MG63 (cell line): ENCODE measurements at places on chromosomes 5 and 9.
A peak's percentile ranks its signal among the peaks of the same experiment; 100 is the strongest.

DNA sequence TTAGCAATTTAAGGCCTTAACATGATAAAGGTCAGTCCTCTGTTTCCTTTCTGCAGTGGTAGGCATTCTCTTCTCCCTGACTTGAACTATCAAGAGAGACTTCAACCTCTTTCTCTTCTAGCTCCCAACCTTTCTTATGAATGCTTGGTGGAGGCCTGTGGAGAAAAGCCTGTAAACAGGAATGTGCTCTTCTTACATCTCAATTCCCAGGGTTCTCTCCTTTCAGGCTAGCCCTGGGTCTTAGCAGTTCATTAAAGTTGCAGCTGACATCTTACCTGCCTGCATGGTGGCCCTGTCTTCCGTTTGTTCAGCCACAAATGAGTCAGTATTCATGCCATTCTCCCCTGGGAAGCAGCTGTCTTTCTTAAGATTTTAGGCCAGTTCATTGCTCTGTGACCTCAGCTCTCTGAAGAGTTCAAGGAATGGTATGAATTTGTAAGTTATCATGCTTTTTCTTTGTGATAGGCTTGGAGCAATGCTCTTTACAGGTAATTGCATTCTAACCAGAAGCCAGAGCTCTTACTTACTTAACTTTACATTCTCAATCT lies 77.8 kb downstream of the ADCY2 start:
- no peak for DNase-seq

DNA sequence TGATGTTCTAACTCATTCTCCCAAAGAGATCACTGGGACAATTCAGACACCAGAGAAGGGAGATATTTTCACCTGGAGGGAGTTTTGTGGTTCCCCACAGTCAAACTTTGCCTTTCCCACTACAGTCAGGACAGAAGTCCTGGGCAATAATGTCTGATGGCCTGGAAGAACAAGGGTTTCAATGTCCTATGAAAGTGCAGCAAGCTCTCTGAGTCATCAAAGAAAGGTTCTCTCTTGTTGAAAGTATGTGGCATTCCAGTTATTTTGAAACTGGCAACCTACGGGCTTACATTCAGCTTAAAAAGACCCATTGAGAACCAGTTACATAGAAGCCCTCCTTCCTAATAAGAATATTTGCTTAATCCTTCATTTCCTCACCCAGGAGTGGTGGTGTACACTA lies 103.9 kb downstream of the INSYN2B start:
- DNase-seq, result no peak

DNA sequence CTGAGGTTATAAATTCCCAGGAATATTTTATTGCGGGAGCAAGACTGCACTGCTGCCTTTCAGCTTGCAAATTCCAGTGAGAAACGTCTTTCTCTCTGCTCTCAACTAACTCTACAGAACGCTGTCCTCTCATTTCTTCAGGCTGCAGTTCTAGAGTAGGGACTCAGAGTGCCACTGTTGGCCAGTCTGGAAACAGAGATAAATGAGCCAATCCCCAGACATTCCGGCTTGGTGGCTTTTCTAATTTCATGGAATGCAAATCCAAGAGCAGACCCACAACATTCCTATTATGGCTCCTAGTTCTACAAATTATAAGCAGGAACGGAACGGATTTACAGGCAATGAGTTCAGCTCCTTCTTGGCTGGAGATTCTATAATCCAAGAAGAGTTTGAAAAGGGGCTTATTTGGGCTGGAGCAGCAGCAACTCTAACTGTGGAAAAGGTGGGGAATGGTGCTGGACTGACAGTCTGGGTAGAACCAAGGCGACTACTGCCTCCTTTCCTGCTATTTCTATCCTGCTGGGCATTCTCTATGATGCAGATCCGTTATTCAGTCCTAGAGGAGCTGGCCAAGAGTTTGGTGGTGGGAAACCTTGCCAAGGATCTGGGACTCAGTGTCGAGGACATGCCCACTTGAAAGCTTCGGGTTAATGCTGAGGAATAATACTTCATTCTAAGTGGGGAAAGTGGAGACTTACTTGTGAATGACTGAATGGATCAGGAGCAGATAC lies 9.3 kb downstream of the PCDHGA12 start:
- DNase-seq, result no peak

DNA sequence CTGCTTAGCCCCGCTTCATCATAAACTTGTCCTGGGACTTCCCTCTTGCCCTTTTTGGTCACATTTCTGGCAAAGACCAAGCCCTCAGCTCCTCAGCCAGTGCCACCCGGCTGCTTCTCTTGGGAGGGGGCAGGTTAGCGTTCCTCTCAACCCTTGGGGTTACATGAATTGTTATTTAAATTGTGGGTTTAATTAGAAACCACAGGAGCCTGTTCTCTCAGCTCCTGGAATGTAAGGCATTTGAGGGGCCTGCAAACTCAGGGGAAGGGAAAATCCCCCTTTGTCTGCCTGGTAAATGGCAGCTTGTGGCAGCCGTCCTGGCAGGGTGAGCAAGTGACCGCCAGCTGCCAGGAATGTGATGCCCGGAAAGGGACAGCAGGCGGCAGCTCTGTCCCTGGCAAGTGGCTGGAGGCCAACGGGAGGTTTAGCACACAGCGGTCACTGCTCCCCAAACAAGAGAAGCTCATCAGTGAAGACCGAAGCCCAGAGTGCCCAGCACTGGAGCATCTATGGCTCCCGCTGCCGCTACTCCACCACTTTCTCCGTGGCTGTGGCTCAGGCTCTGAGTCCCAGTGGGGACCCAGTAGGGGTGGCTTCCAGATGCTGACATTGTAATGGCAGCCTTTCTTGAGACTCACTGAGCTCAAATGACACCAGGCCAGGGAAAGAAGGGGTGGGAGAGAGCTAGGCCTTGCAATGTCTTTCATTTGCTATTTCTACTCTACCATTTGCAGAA lies 51.7 kb downstream of the SHB start:
- no peak for DNase-seq

DNA sequence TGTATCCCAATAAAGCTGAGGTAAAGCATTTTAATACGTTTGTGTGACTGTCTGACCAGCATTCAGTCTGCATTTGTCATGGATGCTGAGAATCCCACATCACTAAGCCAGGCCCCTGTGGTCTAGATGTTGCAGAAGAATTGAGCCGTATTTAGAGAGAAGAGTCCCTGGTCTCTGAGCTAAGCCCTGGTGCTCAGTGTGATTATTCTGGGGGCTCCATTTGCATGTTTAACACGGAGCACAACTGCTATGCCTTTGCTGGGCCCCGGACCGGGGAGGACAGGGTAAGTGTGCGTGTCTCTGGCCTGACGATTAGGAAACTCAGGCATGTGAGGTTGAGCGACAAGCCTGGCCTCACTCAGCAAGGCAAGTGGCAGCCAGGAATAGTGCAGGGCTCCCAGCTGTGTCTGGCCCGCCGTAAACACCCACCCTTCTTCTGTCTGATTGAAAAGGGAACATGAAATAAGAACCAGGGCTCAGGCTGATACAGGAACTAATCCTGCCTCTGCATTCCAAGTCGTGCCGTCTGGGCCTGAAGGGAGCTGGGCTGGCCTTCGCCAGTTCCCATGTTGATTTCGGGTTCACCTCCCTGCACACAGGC lies 22.3 kb downstream of the FAM78A start:
- DNase-seq, result no peak

DNA sequence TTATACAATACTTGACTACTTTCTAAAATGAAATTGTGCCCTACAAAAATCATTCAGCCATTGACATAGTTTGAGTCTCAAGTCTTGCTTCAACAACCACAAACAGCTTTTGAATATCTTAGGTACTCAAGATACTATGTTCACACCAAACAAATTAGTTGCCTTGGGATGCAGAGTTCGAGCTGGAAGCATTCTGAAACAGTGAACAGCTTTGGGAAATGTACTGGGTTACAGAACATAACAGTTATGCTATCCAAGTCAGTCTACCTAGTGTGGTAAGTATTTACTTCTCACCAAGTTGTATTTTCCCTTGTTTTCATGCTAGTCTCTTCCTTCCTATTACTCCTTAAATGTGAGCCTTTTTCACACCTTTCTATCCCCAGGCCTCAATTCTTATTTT lies 143.2 kb downstream of the SSBP2 start:
- no peak for DNase-seq

DNA sequence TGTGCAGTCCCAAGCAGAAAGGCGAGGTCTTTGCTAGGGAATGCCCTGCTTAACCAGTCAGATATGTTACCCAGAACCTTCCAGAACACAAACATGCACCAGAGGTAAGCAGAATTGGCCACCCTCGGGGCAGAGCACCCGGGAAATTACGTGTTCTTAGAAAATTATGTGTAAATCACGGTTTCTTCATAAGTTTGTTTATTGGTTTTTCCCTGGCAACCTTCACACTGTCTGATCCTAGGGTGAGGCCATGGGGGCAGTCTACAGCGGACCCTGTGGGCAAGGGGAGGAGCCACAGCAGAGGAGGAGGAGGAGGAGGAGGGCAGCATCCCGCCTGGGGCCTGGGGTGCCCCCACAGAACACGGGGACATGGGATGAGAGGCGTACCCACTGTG lies 31.4 kb downstream of the RXRA start:
- no peak for DNase-seq

DNA sequence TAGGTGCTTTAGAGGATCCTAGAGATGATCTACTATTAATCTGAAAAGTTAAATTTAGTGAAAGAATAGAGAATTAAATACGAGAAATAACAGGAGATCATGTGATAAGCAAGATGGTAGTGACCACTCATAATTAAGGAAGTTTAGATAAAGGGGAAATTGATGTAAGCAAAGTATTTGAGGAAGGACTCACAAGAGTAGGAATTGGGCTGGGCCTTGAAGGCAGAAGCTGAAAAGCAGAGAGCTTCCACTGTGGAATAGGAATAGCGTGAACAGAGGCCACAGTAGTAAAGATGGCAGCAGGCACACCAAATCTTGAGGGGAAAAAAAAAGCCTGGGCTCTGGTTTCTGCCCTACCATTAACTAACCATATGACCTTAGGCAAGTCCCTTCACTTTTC lies 38.0 kb downstream of the KIF24 start:
- no peak for DNase-seq

DNA sequence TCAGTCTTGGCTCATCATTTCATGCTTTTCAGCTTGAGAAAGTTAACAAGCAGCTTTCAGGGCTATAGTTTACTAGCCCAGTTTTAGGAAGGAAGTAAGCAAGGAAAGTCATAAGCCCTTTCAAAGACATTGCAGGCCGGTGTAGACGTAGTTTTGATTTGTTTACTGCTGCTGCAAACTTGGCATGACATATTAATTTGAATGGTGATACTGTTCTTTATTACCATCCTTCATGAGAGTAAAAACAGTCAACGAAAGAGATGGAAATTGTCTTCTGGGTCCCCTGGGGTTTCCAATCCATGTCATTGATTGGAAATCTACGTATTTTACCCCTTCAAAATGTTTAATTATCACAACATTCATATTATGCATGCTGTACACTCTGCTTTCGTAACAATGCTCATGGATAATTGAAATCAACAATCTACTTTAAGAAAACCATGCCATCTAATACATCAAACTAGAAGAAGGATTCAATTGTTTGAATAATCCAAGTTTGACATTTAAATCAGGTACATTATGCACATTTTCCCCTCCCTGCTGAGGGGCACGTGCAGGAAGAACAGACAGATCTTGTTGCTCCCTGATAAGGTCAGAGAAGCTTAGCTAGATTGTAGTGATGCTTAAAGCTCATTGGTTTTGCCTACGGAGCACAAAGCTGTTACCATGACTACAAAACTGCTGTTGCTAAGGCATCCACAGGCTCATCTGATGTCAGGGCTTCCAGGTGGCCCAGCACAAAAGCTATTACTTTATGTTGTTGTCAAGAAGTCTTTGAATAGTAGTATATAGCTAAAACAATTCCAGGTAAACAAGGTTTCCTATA lies 139.9 kb upstream of the PRLR start:
- DNase-seq, result no peak

DNA sequence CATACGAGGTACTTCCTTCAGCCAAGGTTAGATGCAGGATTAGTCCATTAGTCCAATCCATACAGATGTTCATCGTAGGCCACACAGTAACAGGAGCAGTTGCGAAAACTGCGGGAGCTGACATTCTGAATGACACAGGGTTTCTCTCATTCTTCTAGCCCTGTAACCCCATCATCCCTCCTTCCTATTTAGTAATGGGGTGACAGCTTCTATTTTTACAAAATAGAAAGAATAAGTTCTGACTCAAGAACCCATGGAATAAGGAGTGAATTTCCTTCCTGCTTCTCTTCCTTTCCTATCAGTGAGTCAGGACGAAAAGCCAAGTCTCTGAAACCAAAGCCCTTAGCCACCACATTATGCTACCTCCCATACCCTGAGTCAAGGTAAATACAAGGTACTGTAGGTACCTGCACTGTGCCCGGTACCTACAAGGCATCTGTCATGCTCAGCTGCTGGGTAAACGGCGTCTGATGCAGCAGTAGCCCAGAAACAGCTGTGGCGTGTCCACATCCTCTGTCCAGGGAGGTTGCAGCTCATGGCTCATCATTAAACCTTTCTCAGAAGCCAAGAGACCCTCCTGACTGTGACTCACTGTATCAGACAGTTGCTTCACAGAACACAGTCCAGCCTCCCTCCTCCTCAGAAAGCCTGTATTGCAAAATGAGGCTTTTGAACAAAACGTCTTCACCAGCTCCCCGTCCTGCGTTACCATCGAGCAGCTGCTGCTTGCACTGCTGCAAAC lies 84.2 kb downstream of the ESM1 start:
- DNase-seq, result no peak

DNA sequence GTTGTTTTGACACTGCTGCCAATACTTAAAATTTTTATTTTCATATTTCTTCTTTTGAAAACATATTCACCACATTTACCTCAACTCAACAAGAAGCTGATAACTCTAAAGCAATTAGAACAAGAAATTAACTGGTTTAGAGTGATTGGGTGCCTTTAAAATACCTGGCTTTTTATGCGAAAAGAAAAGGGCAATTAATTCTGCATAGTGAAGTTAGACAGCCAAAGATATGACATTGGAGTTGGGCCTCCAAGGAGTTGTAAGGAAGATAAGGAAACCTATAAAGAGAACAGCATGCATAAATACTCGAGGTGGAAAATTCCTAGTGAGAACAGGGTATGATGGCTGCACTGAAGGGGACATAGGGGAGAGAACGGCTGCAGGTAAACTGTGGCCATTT lies 9.6 kb downstream of the AK6 start:
- no peak for DNase-seq

DNA sequence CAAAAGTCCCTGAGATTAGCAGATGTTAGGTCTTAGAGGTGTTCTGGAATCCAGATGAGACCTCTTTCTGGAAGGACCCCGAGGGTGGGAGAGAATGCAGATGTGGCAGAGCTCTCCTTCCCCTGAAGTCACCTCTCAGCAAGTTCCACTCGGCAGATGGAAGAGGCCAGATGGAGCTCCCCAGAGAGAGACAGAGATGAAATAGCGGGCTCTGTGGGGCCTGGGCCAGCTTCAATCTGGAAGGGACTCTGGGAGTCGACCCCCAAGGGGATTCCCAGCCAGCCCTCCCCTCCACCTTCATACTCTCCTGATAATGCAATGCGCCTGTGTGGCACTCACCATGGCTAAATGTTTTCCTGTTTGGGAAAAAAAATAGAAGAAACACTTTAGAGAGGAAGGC lies 60.2 kb downstream of the WNK2 start:
- DNase-seq, result no peak

- DNase-seq, result no peak
These were observed 289.7 kb downstream of the FBXL7 start for GRCh38 chr5:15789642-15790041.

- DNase-seq, result peak; percentile 77
These were observed 303.1 kb downstream of the MLLT3 start for GRCh38 chr9:20319241-20319640.

GRCh38 chr5:121918238-121918637 lies 43.5 kb upstream of the SRFBP1 start:
- no peak for DNase-seq

GRCh38 chr5:57745700-57746651 lies 263.4 kb upstream of the ACTBL2 start:
- no peak for DNase-seq

GRCh38 chr5:72651779-72652178 lies 144.6 kb upstream of the ZNF366 start:
- no peak for DNase-seq
